ENCODE measurements at places on chromosomes 4 and X.
A peak's percentile ranks its signal among the peaks of the same experiment; 100 is the strongest.

GRCh38 chrX:136209016-136209738 is 42.0 kb downstream of the MAP7D3 start:
- DNase-seq = no peak

GRCh38 chrX:37871626-37872302 is 24.4 kb upstream of the DYNLT3 start:
- DNase-seq = peak; percentile 2

GRCh38 chr4:33302321-33302720 is 2582.2 kb downstream of the PCDH7 start:
- no peak for DNase-seq

DNA sequence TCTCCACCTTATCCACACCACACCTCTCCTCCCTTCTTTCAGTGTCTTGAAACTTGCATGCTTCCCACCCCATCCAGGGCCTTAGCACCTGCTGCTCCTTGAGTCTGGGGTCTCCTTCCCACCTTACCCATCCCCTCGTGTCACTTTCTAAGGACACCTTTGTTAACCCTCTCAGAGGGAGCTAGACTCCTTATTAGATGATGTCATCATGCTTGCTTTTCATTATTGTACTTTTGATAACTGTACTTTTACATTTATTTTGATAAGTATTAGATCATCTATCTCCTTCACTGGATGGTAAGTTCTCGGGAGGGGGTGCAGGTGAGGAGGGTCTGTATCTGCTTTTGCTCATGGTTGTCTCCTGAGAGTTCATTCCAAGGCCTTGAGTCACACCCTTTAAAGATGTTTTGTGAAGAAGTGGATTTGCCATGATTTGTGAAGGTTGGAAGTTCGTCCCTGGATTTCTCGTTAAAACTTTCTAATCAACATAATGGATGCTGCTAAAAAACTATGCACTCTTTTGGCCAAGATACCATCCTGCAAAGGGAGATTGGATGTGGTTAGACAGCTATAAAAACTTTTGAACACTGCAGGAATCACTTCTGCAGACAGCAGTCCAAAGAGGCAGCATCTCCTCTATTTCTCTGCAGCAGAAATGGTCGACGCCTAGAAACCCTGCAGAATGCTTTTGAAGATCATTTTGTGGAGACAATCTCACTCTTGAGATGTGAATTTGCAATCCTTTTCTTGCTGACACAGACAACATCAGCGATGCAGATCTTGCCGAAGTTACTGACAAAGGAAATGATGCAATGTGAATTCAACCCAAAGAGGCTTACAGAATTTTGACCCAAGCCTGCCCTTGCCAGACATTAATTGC is 69.6 kb downstream of the ENPP6 start:
- DNase-seq = no peak

- no peak for DNase-seq
Observed at GRCh38 chrX:153762626-153763173, 1.3 kb upstream of the PLXNB3 start.

- no peak for DNase-seq
Observed at GRCh38 chrX:137032341-137032694, 1.5 kb downstream of the GPR101 start.

DNA sequence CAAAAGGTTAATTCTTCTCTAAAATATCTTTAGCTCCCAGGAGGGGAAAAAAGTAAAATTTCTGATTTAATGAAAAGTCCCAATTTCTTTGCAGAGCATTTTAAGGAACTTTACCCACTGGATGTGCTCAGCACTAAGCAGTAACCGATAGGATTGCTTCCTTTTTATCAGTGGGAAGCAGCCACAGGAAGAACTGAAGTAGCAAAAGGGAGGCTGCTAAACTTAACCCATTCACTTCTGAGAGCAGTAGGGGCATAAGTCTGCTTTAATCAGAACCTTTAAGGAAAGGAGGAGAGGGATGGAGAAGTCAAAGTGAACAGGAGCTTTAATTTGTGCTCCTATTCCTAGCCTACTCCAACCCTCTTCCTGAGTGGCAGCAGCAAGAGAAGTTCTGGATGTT is at the start of gene F8:
F8 (minus strand) TSS at position 139 of the 400 bp plus-strand sequence. CDS start 171 bp downstream, outside the sequence.
- no peak for DNase-seq

DNA sequence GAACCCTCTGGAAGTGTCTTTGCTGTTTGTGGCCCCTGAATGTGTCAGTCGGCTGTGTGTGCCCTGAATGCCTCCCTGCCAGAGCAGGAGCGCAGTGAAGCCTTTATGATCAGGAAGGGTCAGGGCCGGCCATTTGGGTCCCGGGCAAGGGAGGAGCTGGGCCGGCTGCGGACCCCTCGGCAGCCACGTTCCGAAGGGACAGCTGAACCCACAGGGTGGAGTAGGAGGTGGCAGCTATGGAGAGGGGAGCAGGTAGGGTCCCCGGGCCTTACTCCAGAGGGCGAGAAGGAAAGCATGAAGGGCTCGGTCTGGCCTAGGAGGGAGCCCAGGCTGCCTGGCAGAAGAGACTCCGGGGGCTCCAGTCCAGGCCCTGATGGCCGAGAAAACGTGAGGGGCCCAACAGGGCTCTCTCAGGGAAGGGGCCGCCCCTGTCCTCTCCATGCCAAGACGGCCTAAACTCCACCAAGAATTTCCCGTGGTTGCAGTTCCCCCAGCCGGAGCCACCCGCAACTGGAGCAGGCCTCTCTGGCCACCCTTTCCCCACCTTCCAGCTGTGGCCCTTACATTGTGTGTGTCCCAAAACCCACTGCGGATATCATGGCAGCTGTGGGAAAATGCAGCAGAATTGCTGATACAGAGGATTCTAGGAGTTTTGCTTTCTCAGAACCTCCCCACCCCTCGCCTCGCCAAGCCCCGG is 182.2 kb upstream of the STK26 start:
- no peak for DNase-seq

DNA sequence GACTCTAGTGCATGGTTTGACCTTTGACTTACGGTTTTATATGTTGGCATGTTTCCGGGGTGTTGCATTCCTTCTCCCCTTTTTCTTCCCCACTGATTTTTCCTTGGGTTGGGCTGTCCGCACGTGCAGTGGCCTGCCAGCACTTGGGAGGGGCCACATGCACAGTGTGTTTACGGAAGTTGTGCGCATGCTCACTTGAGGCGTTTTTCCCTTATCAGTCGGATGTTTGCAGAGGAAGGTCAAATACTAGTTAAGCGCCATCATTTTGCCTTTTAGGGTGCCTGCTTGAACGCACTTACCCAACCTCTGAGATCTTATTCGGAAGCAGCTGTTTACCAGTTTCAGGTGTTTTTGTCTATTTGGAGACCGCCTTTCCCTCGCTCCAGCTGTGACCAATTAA is 653.9 kb upstream of the AADAT start:
- DNase-seq = no peak

- no peak for DNase-seq
Observed at GRCh38 chr4:140705625-140706275, 50.4 kb downstream of the TBC1D9 start.

DNA sequence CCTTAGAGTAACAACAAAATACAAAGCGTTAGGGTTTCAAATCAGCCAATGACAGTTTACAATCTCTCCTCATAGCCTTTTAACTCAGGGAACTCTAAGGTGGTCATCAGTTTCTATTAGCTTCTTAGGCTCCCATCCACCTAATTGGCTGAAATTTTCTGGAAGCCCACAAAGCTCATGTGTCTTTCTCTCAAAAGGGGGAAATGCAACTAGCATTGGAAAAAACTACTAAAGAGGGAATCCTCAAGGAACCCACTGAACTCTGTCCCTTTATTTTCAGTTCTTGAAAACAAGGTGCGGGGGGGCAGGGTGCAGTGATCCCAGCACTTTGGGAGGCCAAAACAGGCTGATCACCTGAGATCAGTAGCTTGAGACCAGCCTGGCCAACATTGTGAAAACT is 56.4 kb downstream of the PDGFC start:
- no peak for DNase-seq

DNA sequence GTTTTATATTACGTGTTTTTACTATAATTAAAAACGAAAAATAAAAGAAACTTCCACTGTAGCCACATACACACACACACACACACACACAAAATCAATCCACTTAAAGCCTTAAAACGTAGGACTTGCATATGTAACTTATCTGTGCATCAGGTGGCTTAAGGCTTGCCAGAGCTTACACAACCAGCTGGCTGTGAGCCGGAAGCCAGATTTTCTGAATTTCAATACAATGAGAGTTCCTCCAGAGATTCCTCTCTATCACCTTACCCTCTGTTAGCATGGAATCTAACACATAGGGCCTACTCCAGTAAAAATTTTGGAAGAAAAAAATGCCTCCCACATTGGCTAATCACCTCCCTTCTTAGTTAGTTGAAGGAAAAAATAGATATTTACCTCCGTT is 27.9 kb upstream of the SLITRK4 start:
- DNase-seq = no peak

DNA sequence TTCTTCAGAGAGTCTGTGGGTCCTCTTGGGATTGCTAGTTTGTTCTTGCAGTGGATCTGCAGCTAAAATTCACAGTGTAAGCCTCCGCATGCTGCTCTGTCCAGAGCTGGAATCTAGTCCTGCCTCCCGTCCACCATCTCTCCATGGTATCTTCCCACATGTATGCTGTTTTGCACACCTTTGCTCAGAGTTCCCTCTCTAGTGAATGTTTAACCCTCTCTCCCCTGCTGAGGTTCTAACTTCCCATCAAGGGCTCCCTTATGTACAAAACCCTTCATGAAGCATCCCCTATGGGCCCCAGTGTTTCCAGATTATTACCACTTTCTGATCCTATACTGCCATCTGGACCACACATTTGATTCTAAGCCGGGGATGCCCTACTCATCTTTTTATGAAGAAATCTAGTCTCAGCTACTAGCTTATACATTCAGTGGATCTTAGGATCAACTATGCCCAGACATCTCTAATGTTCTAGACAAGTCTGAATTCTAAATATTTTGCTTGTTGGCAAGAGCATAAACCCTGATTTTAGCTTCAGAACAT is 157.3 kb downstream of the CPEB2 start:
- no peak for DNase-seq

DNA sequence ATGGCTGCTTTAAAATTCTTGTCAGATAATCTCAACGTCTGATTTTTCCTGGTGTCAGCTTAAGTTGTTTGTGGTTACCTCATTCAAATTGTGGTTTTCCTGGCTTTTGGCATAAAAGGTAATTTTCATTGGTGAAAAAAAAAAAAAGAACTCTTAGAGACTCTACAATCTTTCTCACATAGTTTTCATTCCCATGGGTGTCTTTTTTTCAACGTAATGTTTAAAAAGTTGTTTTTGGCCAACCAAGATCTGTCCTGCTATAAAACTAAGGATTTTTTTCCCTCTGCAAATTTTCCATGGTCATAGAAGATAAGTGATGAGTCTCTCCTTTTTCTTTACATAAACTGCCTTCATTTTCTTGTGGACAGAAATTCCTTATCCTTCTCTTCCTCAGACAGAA is 28.9 kb upstream of the RPS6KA6 start:
- no peak for DNase-seq

DNA sequence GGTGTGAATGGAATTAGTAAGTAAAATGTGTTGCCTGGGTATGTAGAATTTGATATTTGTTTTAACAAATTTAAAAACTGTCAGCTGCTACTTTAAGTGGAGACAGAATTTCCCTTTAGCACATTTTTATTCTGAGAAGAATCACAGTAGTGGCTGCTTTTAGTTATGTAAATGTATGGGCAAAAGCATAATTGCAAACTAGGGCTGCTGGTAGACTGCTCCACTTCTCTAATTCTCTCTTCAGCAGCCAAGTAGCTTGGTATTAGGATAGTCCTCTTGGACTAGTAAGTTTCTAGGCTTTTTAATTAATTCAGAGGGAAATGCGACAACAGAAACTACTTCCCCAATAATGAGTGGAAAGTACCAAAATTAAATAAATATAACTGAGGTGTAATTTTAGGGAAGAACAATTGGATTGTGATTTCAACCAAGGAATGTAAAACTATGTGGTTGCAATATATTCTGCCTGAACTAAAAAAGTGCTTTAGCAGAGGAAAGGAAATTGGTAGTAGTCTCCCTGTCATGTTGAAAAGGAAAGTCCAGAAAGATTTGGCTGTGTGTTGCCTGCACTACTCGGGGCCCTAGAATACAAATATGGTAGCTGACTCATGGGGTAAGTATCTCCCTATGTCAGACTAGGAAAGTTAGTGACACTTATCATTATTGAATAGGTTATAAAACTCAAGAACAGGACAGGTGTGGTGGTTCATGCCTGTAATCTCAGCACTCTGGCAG is 9.2 kb upstream of the EIF4E start:
- DNase-seq = no peak

GRCh38 chr4:168163106-168163505 is 70.8 kb downstream of the ANXA10 start:
- no peak for DNase-seq

- DNase-seq = no peak
Observed at GRCh38 chr4:174592985-174593335, 70.7 kb upstream of the HPGD start.

GRCh38 chr4:130124066-130124465 is 1028.1 kb downstream of the C4orf33 start:
- no peak for DNase-seq

- no peak for DNase-seq
Observed at GRCh38 chrX:66882101-66882500, 243.2 kb upstream of the EDA2R start.

DNA sequence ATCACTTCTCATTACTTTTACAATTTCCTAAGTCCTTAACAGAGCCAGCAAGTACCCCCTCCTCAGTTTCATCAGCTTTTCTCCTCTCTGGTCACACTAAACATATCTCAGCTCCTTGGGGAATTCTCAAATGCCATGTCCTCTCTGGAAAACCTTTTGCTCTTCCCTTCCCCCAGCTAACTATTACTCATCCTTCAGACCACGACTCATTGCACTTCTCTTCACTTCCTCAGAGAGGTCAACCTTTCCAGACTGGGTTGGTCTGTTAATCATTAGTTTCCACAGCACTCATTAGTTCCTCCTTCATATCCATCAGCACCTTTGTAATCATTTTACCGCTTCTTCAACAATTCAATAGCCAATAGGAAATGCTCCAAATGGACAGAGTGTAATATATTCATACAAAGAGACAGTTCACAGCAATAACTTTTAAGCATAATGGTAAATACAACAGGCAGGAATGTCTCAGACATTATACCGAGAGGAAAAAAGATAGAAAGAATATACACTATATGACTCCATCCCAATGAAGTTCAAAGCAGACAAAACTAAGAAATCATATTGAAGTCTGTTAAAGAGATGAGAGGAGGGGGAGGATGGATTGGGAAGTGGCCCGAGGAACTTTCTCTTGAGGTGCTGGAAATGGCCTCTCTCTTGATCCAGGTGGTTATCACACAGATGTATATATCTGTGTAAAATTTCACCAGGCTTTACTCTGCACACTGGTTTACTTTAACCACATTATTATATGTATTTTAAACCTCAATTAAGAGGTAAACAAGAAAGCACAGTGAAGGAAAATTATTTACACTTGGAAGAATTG is 39.6 kb downstream of the DDX60L start:
- DNase-seq = no peak

- no peak for DNase-seq
Observed at GRCh38 chr4:6548201-6548881, 26.6 kb upstream of the MAN2B2 start.

- DNase-seq = no peak
Observed at GRCh38 chr4:8159537-8160232, 1.1 kb upstream of the ABLIM2 start.

DNA sequence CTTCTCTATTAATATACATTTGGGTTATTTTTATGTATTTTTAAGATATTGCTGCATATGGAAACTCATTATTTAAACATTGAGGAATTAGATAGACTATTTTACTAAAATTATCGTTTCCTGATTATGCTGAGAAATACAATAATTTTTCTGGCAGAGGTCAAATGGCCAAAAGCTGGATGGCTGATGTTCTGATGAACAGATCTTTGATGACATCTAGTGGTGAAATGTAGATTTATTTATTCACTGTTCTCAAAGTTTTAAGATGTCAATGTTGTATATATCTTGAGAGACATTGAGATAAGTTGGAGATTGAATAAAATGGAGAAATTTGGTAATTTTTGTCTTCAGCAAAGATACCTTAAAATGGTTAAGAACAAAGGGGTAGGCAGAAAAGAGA is 96.2 kb downstream of the UGT8 start:
- no peak for DNase-seq
